GF-D8 (cell line): ENCODE measurements at places on chromosomes 11 and 22.

GRCh38 chr11:19244621-19245020, 3.9 kb upstream of the E2F8 start:
- DNase-seq, result no peak

DNA sequence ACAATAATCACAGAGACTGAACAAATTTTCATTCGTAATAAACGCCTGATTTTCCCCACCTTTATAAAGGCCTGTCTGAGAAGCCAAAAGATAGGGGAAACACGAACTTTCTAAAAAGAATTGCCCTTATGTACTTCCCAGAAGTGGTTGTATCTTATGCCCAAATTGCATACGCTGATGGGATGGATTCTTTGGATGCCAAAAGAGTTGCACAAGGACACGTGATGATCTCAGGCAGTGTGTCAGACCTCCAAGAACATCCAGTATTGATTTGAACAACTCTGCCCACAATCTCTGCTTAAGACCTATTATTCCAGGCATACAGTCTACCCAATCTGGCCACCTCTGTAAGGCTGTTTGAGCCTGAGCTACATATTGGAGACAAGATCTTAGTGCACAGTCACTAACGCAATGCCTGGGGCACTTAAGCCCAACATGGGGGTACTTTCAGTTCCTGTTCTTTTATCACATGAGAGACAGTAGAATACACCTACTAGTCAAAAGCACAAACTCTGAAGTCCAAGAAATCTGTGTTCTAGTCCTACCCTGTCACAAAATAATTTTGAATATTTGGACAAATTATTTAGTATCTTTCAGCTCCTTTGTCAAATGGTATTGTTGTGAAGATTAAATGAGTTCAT, 38.9 kb downstream of the OR10A6 start:
- DNase-seq, result no peak

- DNase-seq, result no peak
These were observed 84.0 kb downstream of the YAP1 start for GRCh38 chr11:102194257-102194656.

DNA sequence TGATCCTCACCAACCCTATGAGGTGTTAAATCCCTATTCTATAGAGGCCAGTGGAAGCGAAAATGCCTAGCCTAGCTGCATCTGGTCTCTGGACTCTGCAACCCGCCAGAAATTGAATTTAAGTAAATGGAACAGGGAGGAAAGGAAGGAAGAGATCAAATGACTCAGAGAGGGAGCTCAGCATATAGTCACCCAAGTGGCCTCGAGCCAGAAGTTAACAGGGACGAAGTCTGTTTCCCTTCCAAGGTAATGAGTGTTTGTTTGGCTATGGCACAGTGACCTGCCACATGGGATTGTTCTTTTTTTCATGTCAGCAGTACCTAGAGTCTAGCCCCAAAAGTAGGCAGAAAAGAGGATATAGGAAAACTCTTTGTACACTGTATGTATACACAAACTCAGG, 66.3 kb downstream of the PAK1 start:
- no peak for DNase-seq

GRCh38 chr22:23910496-23911190, 16.5 kb downstream of the MIF start:
- no peak for DNase-seq

- no peak for DNase-seq
These were observed 2.8 kb downstream of the GRK3 start for GRCh38 chr22:25567251-25567675.

GRCh38 chr11:68051191-68052136, 12.6 kb downstream of the TCIRG1 start:
- DNase-seq, result no peak

GRCh38 chr11:8258784-8259183, 4.9 kb downstream of the LMO1 start:
- DNase-seq, result no peak

DNA sequence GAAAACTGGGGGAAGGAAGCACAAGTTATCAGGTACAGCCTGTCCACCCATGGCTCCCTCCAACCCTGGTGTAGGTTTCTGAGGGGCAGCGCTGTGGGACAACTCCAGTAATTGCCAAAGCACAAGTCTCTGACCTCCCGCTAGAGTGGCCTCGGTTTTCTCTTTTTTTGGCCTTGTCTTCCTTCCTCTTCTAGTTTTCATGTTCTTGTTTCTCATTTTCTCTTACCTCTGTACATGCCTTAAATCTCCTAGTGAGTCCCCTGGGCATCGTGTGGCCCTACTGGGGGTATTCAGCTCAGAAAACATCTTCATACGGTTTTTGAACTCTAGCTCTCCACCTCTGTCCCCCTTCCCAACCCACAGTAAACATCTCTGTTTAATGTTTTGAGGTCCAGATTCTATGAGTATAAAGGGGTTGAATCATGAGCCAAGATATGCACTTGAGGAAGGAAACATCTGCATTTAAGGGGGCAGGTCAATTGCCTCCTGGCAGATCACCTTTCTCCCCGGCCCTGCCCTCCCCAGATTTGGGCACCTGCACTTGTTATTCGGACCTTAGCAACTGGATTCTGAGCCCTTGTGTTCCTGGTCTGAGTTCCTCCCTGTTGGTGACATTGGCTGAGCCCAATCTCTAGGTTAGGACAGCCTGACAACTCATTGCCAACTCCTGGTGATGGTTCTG, 8.4 kb upstream of the LMO2 start:
- DNase-seq, result no peak

DNA sequence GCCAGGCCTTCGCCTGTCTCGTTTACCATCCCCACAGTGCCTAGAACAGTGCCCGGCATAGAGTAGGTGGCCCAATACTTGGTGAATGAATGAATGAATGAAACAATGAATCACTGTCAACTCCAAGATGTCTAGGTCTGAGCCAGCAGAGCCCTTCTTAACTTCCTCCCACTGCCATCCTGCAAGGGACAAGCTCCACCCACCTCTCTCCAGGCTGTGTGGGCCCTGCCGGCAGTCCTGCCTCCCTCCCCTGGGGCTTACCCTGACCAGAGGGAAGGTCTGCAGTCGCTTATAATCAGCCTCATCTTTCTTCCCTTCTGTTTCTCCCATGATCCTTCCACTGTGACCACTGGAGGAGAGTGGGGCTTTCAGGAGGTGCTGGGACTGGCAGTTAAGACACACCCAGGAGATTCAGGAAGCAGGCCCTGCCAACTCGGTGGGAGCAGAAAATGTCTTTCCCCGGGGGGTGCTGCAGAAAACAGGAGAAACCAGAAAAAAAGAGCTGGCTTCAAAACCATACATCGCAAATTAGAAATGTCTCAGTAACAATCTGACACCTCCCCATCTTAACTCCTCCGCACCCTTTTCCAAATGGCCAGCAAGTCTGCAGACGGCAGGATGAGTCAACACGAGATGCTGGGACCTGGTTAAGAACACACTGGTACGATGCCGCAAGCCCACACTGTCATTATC, 11.4 kb downstream of the DNAL4 start:
- no peak for DNase-seq

DNA sequence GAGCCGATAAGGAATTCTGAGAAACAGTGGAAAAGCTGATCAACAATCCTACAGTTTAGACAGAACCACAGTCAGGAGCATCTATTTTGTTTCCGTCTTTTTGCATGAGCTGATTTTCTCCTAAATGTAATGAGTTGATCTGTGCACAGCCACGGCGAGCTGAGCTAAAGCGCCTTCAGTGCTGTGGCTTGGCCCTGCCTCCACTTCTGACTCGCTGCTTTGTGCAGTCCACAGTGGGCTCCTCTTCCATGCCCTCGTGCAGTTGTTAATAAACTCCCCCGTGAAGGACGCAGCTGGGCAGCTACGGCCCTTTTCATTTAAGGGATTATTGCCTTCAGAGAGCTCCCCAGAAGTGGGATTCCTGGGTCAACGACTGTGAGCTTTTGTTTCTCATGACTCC, 39.4 kb downstream of the SCUBE1 start:
- DNase-seq, result no peak

- DNase-seq, result no peak
These were observed 20.1 kb downstream of the TMPRSS6 start for GRCh38 chr22:37089434-37089833.

DNA sequence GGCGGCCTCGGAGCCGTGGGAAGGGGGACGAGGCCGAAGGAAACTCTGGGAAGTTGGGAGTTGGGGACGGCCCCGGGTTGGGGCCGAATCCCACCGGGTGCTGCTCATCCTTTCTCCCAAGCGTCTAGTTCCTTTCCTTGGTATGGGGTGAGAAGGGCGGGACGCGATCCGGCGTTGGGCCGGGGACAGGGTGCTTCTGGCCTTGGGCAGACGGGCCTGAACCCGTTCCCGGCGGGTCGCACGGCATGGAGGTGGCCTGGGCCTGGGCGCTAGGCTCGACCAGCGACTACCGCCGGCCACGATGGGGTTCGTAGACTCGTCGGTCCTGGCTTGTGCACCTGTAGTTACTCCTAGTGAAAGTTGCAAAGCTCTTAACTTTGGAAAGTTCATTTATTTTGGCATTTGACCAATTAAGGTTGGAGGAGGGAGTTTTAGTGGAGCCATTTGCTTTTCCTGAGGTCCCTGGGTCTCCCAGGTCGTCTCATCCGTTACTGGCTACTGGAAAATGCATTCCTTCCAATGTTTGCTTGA, 1.0 kb downstream of the SYT9 start:
- DNase-seq, result no peak

- DNase-seq, result no peak
These were observed 90.4 kb downstream of the HIPK3 start for GRCh38 chr11:33347490-33348125.

- DNase-seq, result no peak
These were observed 22.8 kb upstream of the RELT start for GRCh38 chr11:73353422-73353821.

GRCh38 chr11:80632691-80633090, 1191.9 kb upstream of the TENM4 start:
- no peak for DNase-seq

- DNase-seq, result no peak
These were observed 252.5 kb downstream of the ST3GAL4 start for GRCh38 chr11:126607776-126608541.

- DNase-seq, result no peak
These were observed 43.9 kb downstream of the MIAT start for GRCh38 chr22:26701323-26701722.

GRCh38 chr11:94017446-94017845, 3.7 kb upstream of the HEPHL1 start:
- DNase-seq, result no peak

DNA sequence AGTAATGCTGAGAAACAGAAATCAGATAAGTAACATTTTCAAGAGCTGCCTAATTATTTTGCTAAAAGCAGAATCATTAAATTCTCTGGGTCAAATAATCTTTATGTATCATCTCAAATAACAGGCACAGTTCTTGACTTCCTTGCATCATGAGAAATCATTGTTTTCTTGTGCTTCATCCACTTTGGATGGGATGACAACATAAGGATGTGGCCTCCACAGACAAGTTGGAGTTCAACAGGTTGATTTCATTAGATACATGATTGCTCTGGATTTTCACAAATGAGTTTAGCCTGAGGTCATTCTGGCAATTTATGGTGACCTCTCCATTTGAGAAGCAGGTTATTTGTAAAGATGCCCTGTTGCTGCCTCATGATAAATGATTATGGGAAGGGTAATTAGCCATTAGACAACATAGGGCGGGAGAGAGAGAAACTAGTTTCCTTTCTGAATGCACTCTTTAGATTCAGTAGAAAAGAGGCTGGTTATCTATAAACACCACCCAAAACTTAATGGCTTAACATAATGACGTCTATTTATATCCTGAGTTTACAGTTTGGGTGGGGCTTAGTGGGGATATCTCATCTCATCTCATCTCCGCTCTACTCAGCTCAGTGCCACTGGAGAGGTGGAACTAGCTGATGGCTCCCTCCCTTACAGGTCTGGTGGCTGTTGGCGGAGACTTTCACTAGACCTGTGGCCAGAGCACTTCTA, 35.0 kb upstream of the ADORA2A start:
- DNase-seq, result no peak

- no peak for DNase-seq
These were observed 131.2 kb downstream of the BUD13 start for GRCh38 chr11:116641561-116642045.

DNA sequence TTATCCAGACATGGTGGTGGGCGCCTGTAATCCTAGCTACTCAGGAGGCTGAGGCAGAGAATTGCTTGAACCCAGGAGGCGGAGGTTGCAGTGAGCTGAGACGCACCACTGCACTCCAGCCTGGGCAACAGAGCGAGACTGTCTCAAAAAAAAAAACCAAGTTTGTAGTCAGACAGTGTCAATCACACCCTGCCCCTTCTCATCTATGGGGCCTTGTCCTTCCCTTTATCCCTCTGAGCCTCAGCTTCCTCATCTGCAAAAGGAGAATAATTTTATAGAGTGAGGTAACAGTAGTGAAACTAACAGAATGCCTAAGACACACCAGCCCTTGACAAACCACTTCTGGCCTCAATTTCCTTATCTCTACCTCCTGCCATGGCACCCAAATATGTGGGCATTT, 10.7 kb downstream of the BCL9L start:
- DNase-seq, result peak; percentile 50

GRCh38 chr22:20887375-20887774, 28.6 kb downstream of the SNAP29 start:
- DNase-seq, result no peak

- DNase-seq, result no peak
These were observed 43.6 kb downstream of the UVRAG start for GRCh38 chr11:75858613-75859012.

- DNase-seq, result no peak
These were observed 99.5 kb downstream of the BCR start for GRCh38 chr22:23279781-23280180.

DNA sequence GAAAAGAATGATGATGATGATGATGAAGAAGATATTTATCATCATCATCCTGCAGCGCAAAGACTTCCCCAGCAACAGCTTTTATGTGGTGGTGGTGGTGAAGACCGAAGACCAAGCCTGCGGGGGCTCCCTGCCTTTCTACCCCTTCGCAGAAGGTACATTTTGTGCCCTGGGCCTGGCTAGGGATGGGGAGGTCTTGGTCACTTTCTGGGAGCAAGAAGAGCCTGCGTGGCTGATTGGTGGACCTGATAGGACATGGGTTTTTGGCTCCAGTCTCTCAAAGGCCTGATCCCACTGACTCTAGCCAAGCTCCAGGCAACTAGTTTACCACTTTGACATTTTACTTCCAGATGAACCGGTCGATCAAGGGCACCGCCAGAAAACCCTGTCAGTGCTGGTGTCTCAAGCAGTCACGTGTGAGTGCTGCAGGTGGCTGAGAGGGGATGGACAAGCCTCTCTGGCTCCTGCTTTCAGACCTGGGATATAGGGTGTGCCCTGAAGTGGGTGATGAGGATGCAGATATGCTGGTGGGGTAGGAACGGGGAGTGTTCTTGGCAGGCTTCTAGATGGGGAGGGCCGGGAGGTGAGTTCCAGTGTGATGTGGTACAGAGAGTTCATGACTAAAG, 5.3 kb downstream of the SIDT2 start:
- DNase-seq, result no peak

GRCh38 chr11:129846508-129847335, 31.1 kb downstream of the TMEM45B start:
- no peak for DNase-seq

DNA sequence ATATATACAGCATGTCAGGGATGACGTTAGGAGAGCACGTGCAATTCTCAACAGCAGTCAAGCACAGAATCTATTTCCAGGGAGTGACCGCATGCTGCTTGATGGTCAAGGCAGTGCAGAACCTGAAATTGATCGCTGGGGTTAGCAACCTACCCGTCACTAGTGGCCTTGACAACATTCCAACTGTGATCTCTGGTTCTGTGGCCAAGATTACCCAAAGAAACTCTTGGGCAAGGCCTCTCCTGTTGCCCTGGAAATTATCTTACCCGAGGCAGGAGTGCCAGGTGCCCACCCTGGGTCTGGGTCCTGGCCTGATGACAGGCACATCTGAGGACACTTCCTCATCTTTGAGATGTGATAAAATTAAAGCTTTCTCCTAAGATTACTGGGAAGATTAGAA, 2.2 kb downstream of the TM7SF2 start:
- no peak for DNase-seq

GRCh38 chr11:20754933-20755332, 85.5 kb downstream of the NELL1 start:
- DNase-seq, result no peak
